ENCODE measurements at places on chromosomes 6 and 20.
A peak's percentile ranks its signal among the peaks of the same experiment; 100 is the strongest.

DNA sequence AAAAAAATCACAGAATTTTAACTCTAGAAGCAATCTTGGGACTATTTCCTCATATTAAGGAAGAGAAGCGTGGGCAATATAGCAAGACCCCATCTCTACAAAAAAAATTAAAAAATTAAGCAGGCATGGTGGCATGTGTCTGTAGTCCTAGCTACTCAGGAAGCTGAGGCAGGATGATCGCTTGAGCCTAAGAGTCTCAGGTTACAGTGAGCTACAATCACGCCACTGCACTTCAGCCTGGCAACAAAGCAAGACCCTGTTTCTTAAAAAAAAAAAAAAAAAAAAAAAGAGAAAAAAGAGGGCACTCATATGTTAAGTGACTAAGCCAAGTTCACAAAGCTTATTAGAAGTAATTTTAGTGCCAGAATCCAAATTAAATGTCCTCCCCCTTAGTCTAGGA, 100.8 kb downstream of the SESN1 start:
- no peak for DNase-seq

GRCh38 chr6:108697561-108698161, 136.9 kb downstream of the FOXO3 start:
- DNase-seq, result no peak

DNA sequence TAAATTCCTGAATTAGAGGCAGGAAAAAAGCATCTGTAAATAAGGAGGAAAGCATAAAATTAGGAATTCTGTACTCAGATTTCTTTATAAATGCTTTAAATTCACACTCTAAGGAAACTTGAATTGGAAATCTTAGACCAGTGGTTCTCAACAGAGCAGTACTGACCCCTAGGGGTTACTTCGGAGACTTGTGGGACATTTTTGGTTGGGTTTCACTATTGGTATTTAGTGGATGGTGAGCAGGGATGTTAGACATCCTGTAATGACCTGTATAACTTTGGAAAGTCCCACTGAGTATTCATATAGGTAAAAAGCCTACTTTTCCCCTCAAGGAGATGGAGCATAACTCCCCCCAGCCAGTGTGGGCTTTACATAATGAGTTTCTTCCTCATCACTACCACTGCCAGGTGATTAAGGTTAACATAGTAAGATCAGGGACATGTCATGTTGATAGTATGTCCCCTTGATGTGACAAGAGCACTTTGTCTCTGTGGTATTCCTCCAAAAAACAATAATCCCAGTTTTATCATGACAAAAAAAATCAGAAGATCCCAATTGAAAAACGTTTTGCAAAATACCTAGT, 31.0 kb downstream of the GLO1 start:
- DNase-seq, result no peak

- no peak for DNase-seq
Observed at GRCh38 chr6:107331409-107332386, 127.7 kb downstream of the PDSS2 start.

- DNase-seq, result no peak
Observed at GRCh38 chr20:24701668-24702067, 232.2 kb downstream of the SYNDIG1 start.

DNA sequence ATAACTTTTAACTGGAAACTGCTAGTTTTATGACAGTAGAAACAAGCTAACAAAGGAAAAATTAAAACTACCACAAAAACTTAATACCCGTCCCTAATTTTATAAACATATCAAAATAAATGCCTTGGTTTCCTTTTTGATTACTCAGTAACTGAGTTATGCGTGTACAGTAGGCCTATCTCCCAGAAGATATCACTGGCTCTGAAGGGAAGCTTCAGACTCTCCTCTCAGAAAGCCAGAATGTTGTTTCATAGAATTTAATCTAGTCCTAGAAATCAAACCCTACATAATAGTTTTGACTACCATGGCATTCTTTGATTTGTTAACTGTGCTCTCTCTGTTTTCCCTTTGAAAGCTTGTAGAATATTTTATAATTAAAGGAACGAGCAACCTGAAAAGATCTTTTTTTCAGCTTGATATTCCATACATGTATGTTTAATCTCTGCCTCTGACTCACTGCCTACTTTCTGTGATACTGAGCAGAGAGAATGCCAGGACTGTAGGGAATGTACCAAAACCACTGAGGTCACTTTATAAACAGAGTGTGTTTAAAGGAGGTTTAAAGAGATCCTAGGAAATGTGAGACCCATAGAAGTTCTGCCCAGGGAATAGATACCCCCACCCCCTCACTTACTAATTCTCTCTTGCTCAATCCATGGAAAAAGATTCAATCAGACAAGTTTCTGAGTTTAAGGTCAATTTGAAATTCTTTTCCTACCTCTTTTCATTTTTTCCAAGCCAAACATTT, 311.5 kb downstream of the HDGFL1 start:
- no peak for DNase-seq

GRCh38 chr6:130500693-130501092, 134.9 kb downstream of the TMEM200A start:
- no peak for DNase-seq

GRCh38 chr6:31216208-31216898, 45.9 kb upstream of the POU5F1 start:
- DNase-seq, result peak; percentile 18

DNA sequence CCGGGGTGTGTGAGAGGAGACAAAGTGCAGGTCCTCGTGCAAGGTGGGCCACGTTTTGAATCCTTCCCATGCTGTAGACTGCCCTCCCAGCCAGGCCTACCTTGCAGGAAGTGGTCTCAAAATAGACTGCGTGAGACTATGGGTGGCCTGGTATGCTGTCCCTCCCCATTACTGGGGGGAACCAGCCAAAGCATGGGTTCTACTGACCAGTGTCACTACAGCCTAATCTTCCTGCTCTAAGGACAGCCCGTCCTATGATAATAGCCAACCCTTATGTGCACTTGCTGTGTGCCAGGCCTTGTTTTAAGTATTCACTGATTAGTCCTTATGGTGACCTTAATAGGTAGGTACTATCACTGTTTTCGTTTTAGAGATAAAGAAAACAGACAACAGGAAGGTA, 38.0 kb downstream of the FOXP4 start:
- no peak for DNase-seq

GRCh38 chr6:99349171-99350141, at the start of gene FAXC:
Gene FAXC (minus strand): TSS chr6:99349674. CDS start chr6:99349372, 302 bp downstream.
- no peak for DNase-seq

DNA sequence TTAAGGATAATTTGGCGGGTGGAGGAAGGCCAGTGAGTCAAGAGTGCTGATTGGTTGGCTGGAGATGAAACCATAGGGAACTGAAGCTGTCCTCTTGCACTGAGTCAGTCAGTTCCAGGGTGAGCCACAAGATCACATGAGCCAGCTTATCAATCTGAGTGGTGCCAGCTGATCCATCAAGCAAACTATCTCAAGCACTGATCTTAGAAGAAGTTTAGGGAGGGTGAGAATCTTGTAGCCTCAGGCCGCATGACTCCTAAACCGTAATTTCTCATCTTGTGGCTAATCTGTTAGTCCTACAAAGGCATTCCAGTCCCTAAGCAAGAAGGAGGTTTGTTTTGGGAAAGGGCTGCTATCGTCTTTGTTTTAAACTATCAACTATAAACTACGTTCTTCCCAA, 954.3 kb downstream of the KIF16B start:
- no peak for DNase-seq

DNA sequence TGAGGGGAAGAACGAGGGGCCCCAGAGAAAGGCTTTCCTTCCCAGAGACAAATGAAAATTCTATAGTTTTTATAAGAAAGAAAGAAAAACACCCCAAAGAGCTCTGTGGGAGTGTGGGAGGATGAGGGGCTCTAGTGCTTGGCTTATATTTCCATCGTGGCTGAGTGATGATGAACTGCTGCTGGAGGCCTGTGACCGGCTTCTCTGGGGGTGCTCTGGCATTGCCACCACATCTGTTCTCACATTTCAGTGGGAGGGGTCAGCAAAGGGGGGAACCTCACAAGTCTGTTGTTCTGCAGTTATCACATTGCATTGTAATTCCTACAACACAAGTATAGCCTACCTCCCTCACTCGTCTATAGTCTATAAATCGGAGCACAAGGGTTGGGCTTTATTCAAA, 67.6 kb upstream of the BACH2 start:
- DNase-seq, result no peak

DNA sequence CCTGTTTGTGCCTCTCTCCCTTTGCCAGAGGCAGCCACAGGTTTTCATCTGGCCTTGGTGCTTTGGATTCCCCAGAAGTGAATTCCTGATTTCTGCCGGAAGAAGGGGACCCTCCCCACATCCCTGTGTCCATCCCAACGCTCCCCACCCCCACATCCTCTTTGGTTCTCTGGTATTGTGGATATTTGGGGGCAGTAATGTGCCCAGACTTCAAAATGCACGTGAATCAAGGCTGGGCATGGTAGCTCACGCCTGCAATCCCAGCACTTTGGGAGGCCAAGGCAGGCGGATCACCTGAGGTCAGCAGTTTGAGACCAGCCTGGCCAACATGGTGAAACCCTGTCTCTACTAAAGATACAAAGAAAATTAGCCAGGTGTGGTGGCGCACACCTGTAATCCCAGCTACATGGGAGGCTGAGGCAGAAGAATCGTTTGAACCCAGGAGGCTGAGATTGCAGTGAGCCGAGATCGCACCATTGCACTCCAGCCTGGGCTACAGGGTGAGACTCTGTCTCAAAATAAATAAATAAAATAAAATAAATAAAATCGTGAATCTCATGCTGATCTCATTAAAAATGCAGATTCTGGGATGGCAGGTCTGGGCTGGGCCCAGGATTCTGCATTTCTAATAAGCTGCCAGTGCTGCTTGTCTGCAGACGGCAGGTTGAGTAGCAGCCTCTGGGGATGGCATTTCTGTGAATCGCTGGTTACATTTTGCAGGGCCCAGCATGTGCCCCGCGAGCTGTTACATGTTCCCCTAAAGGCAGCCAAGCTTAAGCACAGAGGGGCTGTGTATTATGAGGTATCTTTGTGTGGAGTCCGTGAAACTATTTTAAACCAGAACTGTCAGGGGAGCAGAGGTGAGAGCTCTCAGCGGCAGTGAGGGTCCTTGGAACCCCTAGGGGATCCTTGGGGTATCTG, 49.0 kb downstream of the SYNJ2 start:
- DNase-seq, result no peak

DNA sequence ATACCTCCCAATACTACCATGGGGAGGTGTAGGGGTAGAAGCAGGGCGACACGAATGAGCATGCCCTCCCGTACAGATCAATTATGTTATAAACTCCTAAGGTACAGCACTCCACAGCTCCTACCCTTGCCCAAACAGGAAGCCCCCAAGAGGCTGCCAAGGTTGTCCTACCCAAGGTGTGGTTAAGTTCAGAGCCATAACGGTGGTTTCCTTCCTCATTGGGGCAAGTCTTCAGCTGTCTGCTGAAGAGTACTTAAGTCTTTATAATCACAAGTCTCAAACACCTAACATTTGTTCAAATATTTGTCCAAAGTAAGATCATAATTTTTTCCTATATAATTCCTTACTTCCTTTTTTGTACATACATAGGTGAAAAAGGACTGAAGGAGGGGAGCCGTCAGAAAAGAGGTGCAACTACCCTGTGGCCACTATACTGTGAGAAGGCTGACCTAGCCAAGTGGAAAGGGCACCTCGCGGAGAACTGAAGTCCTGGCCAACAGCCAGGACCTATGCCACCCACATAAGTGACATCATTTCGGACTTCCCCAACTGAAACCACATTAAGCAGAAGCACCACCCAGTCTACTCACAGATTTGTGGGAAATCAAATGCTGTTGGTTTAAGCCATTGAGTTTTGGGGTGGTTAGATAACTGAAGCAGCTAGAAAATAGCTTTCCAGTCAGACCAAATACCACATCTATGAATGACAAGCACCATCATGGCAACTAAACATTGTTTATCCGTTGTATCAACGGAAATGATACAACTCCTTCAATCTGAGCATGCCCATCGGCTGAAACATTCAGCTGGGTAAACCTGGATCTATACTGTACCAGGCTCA, 2.9 kb upstream of the RAB22A start:
- peak; percentile 96 for DNase-seq

DNA sequence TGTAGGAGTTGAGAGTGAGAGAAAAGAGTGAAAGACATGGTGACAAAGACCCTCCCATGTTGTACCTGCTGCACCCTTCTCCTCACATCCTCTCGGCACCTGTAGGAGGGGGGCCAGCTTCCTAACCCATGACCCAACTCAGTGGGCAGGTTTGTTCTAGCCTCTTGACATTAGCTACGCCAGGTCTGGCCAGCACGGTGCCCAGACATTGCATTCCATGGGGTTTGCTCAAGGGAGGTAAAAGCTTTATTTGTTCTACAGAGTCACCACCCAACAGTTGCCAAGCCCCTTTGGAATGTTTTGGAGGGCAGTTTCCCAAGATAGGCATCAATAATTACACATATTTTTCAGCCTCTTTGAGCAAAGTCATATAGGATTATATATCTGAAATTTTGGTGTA, 22.7 kb upstream of the TGM6 start:
- no peak for DNase-seq

GRCh38 chr6:165119231-165120020, 190.0 kb downstream of the C6orf118 start:
- no peak for DNase-seq

GRCh38 chr20:48668451-48668946, 159.3 kb downstream of the PREX1 start:
- no peak for DNase-seq

DNA sequence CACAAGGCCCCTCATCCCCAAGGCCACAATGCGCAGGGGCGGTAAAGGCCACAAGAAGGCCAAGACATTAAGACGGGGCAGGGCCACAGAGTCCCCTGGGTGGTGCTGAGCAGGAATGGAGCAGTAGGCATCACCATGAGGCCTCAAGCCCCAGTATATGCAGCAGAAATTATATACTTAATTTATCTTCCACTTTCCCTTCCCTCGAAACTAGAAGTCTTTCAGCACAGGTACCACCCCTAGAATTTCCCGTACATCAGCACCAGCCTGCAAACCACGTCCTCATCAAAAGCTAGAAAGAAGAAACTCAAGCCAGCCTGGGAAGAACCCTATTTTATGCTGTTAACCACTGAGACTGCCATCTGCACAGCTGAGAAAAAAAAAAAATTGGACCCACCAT, 89.4 kb downstream of the PLG start:
- no peak for DNase-seq

GRCh38 chr20:23242104-23242503, 108.5 kb upstream of the NXT1 start:
- no peak for DNase-seq

DNA sequence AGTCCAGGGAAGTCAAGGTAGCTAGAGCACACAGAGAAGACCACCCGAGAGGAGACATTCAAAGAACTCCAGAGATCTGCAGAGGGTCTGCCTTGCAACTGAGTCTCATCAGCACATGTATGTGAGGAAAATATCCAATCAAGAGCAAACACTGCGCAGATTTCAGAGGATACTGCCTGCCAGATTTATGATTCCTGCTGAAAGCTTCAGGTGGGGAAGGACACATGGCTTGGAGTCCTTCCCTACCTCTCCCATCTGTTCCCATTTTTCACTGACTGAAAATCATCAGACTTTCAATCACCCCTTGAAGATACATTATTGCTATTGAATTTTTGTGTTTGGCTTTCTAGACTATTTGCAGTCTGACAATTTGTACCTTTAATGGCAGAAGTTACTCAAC, 7.6 kb upstream of the KIAA1586 start:
- DNase-seq, result no peak

Measured in CD4-positive, alpha-beta T cell treated with Interleukin-4 for 1 hour (primary cell).